Activated CD8-positive, alpha-beta T cell treated with anti-CD3 and anti-CD28 coated beads for 36 hours (primary cell): ENCODE measurements at places on chromosomes 3 and 15.

DNA sequence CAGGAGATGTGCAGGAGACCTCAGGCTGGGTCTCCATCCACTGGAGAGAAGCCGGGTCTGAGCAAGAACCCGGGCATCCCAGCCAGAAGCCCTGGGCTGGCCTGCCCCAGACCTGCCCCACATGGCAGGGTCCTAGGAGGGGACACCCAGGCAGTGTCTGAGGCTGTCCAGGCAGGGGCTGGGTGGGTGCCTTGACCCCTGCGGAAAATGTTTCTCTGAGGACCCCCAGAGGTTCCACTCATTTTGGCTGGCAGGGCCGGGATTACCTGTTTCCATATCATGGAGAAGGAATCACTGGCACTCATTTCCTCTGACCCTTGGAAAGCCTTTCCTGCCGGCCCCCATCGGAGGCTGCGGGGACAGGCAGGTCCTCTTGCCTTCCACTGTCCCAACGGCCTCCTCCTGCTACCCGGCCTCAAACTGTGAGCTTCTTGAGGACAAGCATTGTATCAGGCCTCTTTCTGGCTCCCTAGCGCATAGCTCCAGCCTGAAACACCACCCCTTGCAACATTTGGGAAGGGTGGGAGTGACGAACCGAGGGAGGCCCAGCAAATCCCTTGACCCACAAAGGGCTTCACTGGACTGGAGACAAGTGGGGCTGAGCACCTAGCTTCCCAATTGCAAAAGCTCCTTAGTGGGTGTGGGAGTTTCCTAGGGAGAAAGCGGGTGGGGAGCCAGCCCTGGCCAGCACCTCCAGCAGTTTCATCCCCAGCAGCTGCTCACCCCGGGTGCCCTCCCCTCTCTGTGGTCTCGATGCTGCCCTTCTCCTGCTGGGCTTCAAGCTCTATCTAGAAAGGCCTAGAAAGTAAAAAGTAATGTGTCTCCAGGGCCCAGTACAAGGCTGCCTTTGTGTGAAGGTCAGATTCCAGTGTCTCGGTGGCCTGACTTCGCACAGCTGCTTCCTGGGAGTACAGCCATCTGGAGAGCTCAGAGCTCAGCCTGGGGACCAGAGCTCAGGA, 29.7 kb downstream of the ACSBG1 start:
- DNase-seq: no peak

- no peak for DNase-seq
These were observed 87.5 kb downstream of the FAM43A start for GRCh38 chr3:194773216-194773615.

GRCh38 chr3:125115640-125116039, 59.8 kb upstream of the HEG1 start:
- no peak for DNase-seq

GRCh38 chr3:43076857-43077256, 29.0 kb downstream of the POMGNT2 start:
- no peak for DNase-seq

DNA sequence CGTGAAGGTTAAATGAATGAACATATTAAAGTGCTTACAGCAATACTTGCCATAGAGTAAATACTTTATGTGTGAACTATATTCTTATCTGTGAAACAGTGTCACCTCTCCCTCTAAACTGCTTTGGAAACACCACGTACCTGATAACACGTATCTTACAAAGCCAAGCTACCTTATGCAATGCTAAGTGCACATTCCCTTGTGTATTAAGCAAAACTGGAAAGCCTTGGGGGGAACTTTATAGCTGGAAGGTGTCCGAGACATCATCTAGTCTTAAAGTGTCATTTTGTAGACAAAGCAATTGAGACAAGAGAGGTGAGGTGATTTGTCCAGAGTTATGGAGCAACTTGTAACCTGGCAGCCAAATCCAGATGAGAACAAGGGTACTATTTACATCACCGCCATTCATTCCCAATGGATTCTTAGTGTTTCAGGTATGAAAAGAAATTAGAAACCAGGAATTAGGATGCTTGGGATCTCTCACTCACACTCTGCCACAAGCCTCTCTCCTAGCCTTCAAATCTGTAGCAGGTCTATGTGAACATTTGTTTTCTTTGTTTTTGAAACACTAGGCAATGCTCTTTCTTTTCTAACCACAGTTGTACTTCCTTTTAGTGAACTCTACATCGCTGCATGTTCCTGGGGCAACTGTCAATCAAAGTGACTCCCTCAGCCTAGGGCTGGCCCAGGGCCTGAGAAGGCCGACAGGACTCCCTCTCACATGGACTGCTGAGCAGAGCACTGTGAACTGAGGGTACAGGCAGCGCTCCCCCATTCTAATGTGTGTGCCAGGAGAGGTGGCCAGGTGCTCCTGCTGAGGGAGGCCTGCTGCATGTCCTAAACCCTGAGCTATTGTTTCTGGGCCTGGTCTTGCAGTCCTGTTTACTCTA, 13.9 kb upstream of the MGLL start:
- no peak for DNase-seq

DNA sequence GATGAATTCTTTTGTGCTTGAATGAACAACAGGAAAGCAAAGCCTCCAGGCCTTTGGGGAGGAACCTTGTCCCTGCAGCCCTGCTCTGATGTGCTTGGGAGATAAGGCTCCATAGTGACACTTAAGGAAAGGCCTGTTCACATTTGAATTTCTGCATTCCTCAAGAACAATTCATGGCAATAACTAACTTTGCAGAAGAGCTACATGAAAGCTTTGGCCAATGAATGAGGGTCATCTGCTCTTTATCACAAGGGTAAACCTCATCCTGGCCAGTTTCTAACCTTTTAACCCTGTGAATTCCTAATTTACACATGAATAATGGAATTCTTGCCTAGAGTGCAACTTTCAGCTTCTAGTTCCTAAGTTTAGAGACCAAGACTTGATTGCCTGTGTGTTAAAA, 5.6 kb downstream of the PRTG start:
- DNase-seq: no peak

DNA sequence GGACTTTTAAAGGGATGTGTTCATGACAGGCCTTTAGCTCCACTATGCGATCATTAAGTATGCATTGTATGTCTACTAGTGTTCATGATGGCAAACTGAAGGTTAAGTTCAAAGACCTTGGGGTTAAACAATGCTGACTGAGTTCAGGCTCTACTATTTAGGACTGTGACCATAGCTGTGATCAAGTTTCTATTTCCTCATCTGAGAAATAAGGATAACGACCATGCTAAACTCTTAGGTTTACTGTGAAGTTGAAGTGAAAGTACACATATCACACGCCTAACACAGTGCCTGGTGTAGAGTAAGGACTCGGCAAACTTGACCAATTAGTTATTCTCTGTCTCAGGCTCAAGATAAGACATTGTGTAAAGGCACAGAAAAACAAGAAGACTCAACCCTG, 243.2 kb downstream of the MBNL1 start:
- DNase-seq: no peak

DNA sequence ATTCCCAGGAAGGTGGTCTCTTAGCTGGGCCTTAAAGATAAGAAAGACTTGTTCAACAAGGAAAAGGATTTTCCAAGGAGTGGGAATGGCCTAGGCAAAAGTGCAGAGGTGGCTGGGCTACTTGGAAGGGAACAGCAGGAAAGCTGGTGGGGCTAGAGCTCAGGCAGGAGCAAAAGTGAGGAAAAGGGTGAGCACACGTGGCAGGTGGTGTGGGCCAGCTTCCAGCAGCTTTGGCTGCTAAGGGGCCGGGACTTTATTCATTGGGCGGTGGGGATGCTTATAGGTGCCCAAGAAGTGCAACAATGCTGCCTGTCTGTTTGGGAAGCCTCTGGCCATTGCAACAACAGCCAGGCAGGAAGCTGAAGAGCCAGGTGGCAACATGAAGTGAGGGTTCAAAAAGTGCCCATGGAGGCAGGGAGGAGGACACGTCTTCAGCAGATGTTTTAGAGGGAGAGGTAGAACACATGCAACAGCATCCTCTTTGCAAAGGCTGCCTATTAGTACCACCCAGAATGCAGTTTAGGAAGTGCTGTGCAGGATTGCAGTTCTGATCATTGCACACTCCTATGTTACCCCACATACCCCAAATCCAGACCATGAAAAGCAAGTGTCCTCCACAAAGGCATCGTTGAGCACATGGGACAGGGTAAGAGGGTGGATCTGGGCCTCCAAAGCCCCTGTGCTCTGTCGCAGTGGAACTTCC, 13.8 kb downstream of the ALDH1A3 start:
- no peak for DNase-seq

- DNase-seq: no peak
These were observed 398.0 kb downstream of the NAALADL2 start for GRCh38 chr3:175257123-175257522.

GRCh38 chr15:74453925-74454763, 6.8 kb downstream of the UBL7 start:
- peak; percentile 63 for DNase-seq

DNA sequence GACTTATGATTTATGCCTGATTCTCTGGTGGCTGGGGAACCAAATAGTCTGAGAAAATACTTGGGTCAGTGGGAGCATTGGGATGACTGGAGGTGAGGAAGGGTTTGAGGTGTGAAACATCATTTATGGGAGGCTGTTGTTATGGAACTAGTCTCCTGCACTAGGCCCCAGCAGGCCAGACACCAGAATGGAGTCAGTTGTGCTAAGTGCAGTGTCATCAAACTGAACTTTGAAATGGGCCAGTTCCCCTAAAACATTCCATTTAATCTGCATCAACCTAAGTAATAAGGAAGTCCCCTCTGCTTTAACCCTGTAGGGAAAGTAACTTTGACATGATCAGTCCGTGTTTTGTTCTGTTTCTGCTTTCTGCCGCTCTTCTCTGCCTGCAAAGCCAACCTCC, 44.9 kb upstream of the KLHL25 start:
- no peak for DNase-seq

GRCh38 chr3:196192036-196192523, 19.1 kb downstream of the ZDHHC19 start:
- DNase-seq: peak; percentile 81
